ENCODE measurements at places on chromosomes 3 and 15.
A peak's percentile ranks its signal among the peaks of the same experiment; 100 is the strongest.

- H3K36me3 ChIP-seq, result no peaks in the 10 kb centered on the region
- no peak overlapping the region for H3K27ac ChIP-seq
- no peak overlapping the region for H3K4me3 ChIP-seq
- no peaks in the 10 kb centered on the region for H3K27me3 ChIP-seq
These were observed 94.7 kb downstream of the PDZRN3 start for GRCh38 chr3:73530022-73530396.

DNA sequence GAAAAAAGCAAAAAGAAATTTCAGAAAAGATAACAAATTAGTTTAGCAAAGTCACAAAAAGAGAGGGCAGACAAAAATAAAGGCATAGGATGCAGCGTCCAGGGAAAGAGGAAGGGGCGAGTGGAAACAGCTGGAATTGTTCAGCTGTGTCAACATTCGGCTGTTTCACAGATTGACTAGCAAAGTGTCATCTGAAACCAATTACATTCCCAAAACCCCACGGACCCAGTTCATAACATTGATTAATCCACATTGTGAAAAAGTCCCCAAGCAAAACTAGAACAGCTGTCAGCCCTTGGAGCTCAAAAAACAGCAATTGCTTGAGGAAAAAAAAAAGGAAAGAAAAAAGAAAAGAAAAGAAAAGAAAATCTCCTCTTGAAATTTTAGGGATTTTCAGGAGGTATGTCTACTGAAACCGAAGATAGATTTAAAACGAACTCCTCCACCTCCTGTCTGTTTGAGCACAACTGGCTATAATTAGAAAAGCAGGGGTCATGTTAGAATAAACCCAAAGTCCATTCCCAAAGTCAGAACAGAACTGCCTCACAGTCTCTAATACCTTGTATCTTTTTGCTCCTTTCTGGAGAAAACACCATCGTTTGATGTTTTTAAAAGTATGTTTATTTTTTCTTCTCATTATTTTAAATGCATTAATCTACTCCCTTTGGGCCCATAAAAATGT lies 159.6 kb downstream of the RORA start:
- no peaks in the 10 kb centered on the region for H3K4me1 ChIP-seq
- H3K4me3 ChIP-seq, result no peak overlapping the region
- H3K27ac ChIP-seq, result no peak overlapping the region
- no peaks in the 10 kb centered on the region for H3K27me3 ChIP-seq

GRCh38 chr15:90191344-90191687 lies 9.8 kb upstream of the SEMA4B start:
- no peaks in the 10 kb centered on the region for H3K4me1 ChIP-seq
- no peaks in the 10 kb centered on the region for H3K27me3 ChIP-seq
- DNase-seq, result no peak
- no peak overlapping the region for H3K4me3 ChIP-seq
- no peak overlapping the region for H3K27ac ChIP-seq

GRCh38 chr3:186790261-186790981 lies 7.0 kb downstream of the EIF4A2 start:
- no peaks in the 10 kb centered on the region for H3K27me3 ChIP-seq
- no peak overlapping the region for H3K27ac ChIP-seq
- no peak for DNase-seq

DNA sequence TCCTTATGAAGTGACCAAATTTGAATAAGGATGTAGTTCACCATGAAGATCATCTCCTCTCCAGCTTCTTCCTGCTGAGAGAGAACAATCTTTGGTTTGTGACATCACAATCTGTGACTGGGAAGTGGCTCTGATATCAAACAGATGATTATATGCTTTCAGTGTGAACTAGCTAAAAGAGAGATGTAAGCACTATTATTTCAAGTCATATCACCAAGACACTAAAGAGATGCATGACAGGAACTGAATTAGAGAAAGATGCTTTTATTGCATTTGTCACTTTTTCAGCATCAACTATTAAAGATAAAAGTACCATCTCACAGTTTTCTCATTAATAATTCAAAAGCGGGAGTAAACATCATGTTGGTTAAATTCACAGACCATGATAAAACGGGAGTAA lies 3.5 kb downstream of the CHRM5 start:
- no peak overlapping the region for H3K4me3 ChIP-seq
- no peaks in the 10 kb centered on the region for H3K4me1 ChIP-seq
- H3K27ac ChIP-seq, result no peak overlapping the region
- no peaks in the 10 kb centered on the region for H3K27me3 ChIP-seq
- H3K36me3 ChIP-seq, result no peaks in the 10 kb centered on the region

DNA sequence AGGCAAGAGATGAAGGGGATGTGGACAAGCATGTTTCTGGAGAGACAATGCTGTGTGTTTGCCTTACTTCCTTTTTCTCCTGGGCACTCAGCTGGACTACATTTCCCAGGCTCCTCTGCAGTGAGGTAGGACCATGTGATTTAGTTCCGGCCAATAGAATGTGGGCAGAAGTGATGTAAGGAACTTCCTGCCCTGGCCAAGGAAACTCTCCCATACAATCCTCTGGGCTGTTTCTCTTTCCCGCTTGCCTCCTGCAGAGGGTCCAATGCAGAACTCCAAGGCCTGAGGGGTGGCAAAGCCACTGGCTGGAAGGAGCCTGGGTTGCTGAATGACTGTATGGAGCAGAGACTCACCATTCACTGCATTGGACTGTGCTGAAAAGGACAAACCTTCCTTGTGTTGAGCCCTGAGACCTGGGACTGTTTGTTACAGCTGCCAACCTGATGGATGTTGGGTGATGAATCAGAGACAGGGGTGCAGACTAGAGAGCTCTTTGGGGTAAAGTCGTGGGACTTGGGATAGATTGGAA lies 82.7 kb upstream of the SLC6A6 start:
- no peak overlapping the region for H3K4me3 ChIP-seq
- no peaks in the 10 kb centered on the region for H3K36me3 ChIP-seq
- H3K27me3 ChIP-seq, result no peaks in the 10 kb centered on the region
- peak; percentile 78 for DNase-seq
- H3K27ac ChIP-seq, result no peak overlapping the region
- H3K4me1 ChIP-seq, result no peaks in the 10 kb centered on the region

GRCh38 chr15:49979705-49980382 lies 139.2 kb downstream of the ATP8B4 start:
- no peaks in the 10 kb centered on the region for H3K36me3 ChIP-seq
- no peaks in the 10 kb centered on the region for H3K27me3 ChIP-seq
- H3K4me1 ChIP-seq, result no peaks in the 10 kb centered on the region
- H3K4me3 ChIP-seq, result no peak overlapping the region
- no peak overlapping the region for H3K27ac ChIP-seq
- DNase-seq, result no peak

DNA sequence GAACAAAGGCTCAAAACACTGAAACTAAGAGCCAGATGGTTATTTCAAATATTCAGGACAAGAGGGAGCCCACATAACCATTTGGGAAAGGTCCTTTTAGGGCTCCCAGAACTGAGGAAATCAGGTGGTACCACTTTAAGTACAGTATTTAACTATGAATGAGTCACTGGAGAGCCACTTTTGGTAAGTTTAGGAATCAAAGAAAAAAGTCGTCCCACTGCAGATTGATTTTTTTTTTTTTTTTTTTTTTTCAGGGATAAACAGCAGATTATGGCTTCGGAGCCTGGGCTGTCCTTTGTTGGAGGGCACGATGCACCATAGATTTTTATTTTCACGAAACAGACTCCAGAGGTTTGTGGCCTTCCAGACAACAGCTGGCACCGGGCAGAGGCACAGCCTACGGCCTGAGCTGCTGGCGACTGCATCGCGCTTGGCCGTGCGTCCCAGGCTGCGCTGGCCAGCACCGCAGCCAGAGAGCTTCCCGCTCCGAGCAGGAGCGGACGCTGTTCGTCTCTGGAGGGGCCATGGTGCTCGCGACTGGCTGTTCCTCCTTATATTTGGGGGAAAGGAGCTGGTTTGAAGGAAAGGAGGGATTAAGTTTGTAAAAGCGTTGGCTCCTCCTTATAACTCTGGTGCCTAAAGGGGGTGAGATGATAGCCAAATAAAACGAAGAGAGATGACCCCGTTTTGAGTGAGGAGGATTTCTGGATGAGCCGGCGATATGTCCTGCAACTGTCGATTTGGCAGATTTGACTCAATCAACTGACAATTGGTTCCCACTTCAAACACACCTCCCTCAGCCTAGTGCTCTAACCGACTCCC lies 152.9 kb upstream of the GOLIM4 start:
- peak overlapping the region; percentile 70 for H3K4me3 ChIP-seq
- DNase-seq, result no peak
- no peaks in the 10 kb centered on the region for H3K36me3 ChIP-seq
- H3K27me3 ChIP-seq, result peaks cover 2% of the 10 kb centered on the region
- no peak overlapping the region for H3K27ac ChIP-seq

DNA sequence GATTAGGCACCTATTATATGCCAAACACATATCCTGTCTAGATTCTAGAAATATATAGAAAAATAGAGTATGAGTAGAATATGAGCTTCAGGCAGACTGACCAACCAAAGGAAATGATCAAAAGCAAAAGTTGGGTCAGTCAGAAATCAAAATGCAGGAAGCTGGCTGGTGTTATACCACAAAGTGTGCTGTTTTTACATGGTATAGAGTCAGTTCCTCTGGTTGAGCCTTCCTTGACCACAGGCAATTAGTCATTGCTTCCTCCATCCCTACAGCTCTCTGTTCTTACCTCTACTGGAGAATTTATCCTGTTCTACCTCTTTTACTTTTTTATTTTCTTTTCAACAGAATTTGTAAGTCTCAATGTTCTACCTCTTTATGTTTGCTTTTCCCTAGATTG lies 149.8 kb downstream of the TMCO5A start:
- no peak for DNase-seq
- H3K27ac ChIP-seq, result no peak overlapping the region
- H3K4me1 ChIP-seq, result no peaks in the 10 kb centered on the region
- no peaks in the 10 kb centered on the region for H3K36me3 ChIP-seq
- no peak overlapping the region for H3K4me3 ChIP-seq

DNA sequence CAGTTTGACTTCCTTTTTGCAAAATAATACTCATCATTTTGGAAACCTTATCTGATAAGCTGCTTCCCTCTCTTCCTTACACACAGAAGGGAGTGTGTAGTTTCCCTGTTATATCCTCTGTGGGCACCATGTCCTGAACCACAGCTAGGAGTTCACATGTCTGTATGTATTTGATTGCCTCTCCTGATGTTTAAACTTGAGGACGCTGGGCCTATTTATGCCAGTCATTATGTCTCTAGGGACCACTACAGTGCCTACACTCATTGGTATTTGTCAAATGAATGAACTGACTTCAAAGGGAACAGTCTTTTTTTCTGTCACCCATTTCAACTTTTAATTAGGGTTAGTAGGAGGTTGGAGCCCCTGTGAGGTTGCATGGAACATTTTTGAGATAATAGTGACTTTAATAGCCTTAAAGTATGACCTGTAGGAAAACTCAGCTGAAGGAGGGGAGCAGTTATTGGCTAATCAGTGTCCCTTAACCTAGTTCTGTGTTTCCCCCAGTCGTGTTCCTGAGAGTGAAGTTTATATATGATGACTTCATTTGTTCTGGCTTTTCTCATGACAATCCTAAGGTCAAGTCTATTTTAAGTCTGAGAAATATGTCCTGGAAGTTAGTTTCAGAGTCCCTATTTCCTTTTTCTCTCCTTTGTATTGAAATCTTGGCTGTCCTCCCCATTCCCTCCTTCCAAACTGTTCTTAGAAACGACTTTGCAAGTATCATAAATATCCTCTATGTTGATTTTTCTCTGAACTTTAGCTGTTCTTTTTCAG lies 28.9 kb downstream of the PDE8A start:
- H3K27ac ChIP-seq, result no peak overlapping the region
- no peaks in the 10 kb centered on the region for H3K27me3 ChIP-seq
- H3K36me3 ChIP-seq, result no peaks in the 10 kb centered on the region

- no peaks in the 10 kb centered on the region for H3K36me3 ChIP-seq
- H3K27me3 ChIP-seq, result no peaks in the 10 kb centered on the region
- H3K4me1 ChIP-seq, result no peaks in the 10 kb centered on the region
- H3K4me3 ChIP-seq, result no peak overlapping the region
- no peak for DNase-seq
These were observed 163.4 kb upstream of the ZNF385D start for GRCh38 chr3:21914451-21914850.

- H3K27ac ChIP-seq, result no peak overlapping the region
- no peaks in the 10 kb centered on the region for H3K27me3 ChIP-seq
- peaks cover 4% of the 10 kb centered on the region for H3K4me1 ChIP-seq
- H3K4me3 ChIP-seq, result no peak overlapping the region
- no peaks in the 10 kb centered on the region for H3K36me3 ChIP-seq
- no peak for DNase-seq
These were observed 5.4 kb downstream of the TGFBR2 start for GRCh38 chr3:30611613-30612436.

DNA sequence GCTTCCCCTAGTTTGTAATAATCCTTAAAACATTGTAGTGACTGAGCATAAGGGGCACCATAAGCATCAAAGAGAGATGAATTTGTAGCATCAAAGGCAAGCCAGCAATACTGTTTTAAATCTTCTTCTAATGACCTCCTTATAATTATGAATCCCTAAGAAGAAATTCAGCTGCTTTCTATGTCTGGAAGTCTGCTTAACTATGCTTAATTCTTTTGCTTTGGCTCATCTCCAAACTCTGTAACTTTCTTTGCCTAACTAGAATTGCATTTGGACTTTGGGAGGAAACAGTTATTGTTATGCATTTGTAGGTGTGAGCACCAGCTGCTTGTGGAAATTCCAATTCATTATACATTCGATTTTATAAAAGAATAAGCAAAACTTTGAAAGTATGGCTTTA lies 117.7 kb upstream of the SPATA16 start:
- no peaks in the 10 kb centered on the region for H3K36me3 ChIP-seq
- H3K4me1 ChIP-seq, result no peaks in the 10 kb centered on the region
- no peak overlapping the region for H3K4me3 ChIP-seq

GRCh38 chr3:170563712-170564423 lies 22.0 kb downstream of the SLC7A14 start:
- no peaks in the 10 kb centered on the region for H3K36me3 ChIP-seq
- H3K27me3 ChIP-seq, result no peaks in the 10 kb centered on the region
- no peaks in the 10 kb centered on the region for H3K4me1 ChIP-seq
- no peak overlapping the region for H3K4me3 ChIP-seq

DNA sequence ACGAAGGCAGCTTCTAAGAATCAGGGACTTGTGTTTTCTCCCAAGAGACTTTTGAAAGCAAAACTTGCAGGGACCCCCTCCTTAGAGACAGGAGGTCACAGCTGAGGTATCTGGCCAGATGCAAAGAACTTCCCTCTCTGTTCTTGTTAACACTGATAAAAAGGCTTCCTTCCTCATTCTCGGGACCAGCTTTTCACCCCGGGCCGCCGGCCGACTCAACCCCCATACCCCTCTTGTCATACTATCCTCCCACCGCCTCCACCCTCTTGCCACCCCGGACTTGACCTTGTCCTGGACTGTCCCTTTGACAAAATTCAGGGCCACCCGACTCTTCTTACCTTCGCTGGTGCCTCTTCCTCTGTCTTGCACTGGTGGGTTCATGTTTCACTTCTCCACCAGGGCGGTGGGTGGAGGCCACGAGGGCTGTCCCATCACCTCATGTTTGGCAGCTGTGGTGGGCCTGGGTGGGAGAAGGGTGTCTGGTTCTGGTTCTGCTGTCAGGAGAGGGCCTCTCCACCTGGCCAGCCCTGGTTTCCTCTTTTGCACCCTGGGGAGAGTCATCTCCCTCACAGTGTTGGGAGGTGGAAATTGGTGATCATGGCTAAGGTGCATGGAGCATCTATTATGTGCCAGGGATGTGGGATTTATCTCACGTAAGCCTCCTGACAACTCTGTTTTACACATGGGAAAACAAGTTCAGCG lies 32.5 kb downstream of the BHLHE40 start:
- no peak overlapping the region for H3K4me3 ChIP-seq
- no peaks in the 10 kb centered on the region for H3K36me3 ChIP-seq
- 0 out of 2 replicates have a peak, but pooled peaks cover 1% of the 10 kb centered on the region for H3K4me1 ChIP-seq
- H3K27me3 ChIP-seq, result no peaks in the 10 kb centered on the region
- DNase-seq, result no peak

All from iPS DF 6.9 (cell line).